ENCODE measurements at places on chromosomes 4 and X.

GRCh38 chrX:39619182-39620009 is 478.4 kb downstream of the BCOR start:
- no peaks in the 10 kb centered on the region for H3K36me3 ChIP-seq
- H3K27me3 ChIP-seq = peaks cover 6% of the 10 kb centered on the region
- no peaks in the 10 kb centered on the region for H3K4me1 ChIP-seq
- H3K4me3 ChIP-seq = no peak overlapping the region

- H3K36me3 ChIP-seq = no peaks in the 10 kb centered on the region
- no peaks in the 10 kb centered on the region for H3K4me1 ChIP-seq
- H3K4me3 ChIP-seq = no peak overlapping the region
- DNase-seq = no peak
- H3K27me3 ChIP-seq = no peaks in the 10 kb centered on the region
- no peak overlapping the region for H3K27ac ChIP-seq
Observed at GRCh38 chr4:10611673-10612072, 72.9 kb downstream of the CLNK start.

- no peak overlapping the region for H3K4me3 ChIP-seq
- no peaks in the 10 kb centered on the region for H3K36me3 ChIP-seq
- H3K27ac ChIP-seq = no peak overlapping the region
Observed at GRCh38 chrX:148517176-148517575, 16.8 kb downstream of the AFF2 start.

DNA sequence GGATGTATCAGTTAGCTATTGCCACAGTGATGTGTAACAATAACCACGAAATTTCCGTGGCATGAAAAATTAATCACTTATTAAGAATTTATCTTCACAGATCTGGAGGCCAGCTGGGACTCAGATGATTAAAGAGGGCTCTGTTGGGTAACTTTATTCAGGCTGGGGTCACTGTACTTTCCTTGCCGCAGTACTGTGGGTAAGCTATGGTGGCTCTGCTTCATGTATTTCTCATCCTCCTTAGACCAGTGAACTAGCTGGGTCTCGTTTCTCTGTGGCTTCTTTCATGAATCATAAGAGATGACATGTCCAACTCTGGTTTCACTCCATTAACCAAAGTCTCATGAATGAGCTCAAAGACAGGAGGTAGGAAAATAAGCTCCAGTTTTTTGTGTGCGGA is 13.5 kb downstream of the TEX13B start:
- no peak overlapping the region for H3K4me3 ChIP-seq
- no peak overlapping the region for H3K27ac ChIP-seq
- DNase-seq = no peak

DNA sequence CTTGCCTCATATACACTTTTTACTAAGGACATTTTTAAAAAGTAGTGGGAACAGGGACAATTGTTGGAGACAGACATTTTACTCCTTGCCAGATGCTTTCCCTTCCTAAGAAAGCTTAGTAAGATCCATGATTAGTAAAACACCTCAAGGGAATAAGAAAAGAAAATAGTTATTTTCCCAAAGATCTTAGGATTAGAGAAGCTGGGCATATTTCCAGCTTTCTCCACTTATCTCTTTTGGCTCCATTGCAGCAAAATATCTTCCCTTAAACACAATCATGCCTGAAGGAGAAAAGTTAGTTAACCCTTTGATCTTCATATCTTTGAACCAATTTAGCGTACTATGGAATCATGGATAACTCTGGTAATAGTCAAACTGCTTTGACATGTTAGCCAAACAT is 257.9 kb downstream of the PCDH18 start:
- no peaks in the 10 kb centered on the region for H3K27me3 ChIP-seq

All from left lung (tissue), 14 donors.